Sciatic nerve (tissue), 2 donors: ENCODE measurements at places on chromosomes 11 and 22.
A peak's percentile ranks its signal among the peaks of the same experiment; 100 is the strongest.

DNA sequence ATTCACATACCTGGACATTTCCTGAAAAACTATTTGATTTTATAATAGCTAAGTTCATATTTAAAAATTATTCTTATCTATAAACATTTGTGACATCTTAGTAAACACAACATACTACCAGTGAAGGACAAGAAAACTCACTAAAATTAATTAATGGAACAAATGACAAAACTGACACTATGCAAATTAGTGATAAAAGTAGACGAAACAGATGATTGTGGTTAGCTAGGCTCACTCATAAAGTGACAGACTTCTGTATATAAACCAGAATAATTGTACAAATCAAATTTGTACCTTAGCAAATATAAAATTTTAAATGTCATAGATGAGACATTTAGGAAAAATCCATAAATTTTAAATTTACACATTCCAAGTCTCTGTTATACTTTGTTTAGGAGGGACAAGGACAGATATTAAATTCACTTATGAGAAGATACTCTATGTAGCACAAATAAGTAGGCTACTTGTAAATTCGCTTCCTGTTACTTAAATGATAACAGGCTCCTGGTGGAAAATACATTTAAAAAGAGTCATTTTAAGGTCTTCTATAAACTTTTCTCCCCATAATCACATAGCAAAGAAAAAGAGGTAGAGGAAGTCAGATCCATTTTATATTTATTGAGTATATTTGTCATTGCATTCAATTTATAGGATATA is 81.2 kb downstream of the KIF18A start:
- DNase-seq, result no peak

DNA sequence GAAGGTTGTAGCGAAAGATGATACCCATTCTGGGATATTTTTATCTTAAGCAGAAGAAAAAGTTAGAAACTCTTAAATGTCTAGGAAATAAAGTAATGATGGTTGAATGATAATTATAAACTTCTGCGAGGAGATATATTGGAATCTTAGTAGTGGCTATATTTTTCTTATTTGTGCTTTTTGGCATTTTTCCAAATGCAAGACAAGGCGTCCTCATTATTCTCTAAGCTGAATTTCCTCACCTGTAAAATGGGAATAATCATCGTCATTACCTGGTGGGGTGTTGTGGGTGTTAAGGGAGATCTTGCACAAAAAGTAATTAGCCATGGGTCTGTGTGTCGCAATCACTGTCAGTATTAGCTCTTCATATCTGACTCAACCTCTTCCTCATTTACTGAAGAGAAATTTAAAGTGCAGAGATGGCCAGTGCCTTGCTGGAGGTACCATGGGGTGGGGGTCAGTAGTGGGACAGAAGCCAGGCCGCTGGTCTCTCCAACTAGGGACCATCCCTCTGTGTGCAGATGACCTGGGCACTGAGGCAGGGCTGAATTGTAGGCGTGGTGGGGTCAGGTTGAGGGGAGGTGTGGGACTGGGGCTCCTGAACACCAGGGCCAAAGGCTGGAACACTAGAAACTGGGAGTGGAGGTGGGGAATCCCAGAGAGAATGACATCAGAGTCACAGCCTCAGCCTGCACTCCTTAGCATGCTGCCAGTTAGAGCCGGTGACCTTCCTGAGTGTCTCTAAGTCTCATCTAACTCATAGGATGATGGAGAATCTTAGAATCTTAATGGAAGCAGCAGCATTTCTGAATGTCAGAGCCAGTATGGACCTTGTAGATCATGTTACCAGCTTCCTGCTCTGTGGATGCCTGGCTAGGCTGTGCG is 4.1 kb downstream of the PITPNM1 start:
- no peak for DNase-seq

- no peak for DNase-seq
Observed at GRCh38 chr11:111935317-111936039, 1.7 kb upstream of the DIXDC1 start.

DNA sequence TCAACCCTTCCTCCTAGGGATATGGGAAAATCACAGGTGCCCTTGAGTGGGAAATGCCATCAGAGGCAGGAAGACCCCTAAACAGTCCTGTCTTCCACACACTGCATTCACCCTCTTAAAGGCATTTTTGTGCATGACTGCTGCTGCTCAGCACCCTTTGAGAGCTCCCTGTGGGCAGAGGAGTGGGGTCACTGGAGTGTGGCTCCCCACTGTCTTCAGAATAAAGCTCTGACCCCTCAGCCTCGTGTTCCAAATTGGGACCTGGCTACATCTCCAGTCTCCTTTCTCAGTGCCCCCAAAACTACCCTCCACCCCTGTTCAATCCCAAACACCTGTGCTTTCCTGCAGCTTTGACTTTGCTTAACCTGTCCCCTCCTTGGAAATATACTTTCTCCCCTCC is 46.6 kb downstream of the CHRDL2 start:
- peak; percentile 18 for DNase-seq

DNA sequence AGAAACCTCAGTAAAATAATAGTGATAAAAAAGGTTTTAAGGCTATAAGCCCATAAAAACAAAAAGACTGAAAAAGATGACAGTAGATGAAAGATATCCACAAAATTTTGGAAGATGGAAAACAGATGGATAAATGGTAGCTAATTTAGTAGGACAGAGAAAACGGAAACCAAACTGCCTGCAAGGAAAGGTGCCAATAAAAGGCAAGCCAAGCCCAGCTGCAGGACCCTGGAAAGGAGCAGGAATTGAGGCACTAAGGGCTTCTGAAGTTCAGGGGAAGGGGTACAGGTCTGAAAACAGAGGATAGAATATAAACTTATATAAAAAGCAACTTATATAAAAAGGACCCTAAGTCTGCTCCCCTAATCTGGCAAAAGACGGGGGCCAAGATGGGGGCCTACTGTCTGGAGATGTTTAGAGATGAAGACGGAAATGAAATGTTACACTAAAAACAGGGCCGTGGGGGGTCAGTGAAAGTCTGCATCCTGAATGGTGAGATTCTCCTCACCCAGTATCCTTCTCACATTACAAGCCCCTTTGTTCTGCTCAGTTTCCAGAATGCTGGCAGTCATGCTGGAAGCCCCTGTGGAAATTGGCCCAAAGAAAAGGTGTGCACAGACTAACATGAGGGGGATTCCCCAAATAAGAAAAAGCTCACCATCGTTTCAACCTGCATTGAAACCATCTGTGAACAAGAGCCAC is 269.3 kb upstream of the PITPNB start:
- DNase-seq, result no peak

- no peak for DNase-seq
Observed at GRCh38 chr22:27345691-27346090, 455.9 kb downstream of the MN1 start.

GRCh38 chr11:31160504-31161422 is 208.8 kb downstream of the DCDC1 start:
- DNase-seq, result no peak

- DNase-seq, result no peak
Observed at GRCh38 chr11:130145975-130146776, 13.4 kb upstream of the ST14 start.
